ENCODE measurements at places on chromosomes 4 and X.

GRCh38 chrX:120672389-120672788 lies 42.5 kb upstream of the C1GALT1C1 start:
- DNase-seq: no peak

DNA sequence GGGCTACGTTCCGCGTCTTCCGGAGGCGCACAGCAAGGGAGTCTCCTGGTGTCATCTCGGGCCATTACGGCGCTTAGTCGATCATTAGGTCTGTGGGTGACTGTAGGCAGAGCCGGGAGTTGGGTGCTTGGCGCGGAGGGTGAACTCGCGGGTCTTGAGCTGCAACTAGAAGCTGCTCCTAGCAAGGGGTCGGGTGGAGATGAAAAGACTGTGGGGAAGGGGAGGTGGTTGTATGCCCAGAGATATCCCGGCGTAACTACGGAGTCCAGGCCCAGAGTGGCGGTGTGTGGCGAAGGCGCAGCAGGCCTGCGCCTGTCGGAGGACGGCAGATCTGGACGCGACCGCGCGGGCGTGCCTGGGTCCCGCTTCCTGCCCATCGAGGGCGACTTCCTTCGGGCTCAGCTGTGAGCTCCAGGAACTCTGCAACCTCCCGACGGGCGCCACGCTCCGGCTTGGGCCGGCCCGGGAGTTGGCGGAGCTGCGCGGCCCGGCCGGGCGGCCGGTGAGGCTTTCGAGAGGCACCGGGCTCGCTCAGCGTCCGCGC lies 2.7 kb upstream of the NKX3-2 start:
- DNase-seq: no peak

- DNase-seq: no peak
Observed at GRCh38 chr4:116469582-116469981, 615.8 kb downstream of the TRAM1L1 start.

DNA sequence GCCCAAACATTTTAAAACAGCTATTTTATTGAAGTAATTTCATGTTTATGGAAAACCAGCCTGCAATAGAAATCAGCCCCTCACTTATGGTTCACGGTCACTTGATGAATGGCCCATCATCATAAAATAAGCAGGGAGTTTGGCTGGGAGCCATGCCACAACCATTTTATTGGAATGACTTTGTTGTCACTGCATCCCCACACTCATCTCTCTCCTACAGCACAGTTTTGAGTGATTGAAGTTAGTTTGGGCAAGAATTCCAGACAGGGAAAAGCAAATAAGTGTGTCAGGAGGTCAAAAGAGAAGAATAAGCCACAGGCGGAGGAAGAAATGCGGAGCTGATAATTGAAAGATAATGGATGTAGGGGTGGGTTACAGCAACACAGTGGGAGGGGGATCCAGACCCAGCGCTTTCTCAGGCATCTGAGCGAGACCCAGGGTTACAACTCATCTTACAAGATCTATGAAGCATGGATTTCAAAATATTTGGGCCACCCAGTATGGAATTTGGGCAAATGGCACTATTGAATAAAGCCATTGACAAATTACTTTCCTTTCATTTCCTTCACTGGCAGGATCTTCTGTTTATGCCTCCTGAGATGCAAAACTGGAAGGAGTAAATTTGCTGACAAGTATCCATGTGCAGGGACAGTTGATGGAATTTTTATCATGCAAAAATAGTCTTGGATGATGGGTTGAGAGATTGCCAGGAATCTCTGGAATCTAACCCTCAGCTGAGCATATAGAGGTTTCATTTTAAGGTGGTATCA lies 100.8 kb downstream of the SHROOM3 start:
- DNase-seq: no peak

DNA sequence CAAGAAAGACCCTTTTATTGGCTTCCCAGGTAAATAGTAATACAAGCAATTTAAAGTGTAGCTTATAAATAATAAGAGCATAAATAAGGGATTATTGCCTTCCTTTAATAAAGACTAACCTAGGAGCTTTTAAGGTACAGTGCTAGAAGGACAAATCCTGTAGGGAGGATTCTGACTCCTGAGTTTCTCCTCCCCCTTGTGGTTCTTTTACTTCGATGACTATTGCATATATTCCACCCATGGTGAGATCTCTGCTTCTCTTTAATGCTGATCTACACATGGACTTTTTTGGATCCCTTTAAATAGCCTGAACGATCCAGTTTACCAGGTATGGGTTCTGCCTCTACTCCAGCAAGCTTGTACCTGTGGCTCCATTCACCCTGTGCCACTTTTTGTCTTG lies 2.5 kb downstream of the GALNT7 start:
- peak; percentile 24 for DNase-seq

DNA sequence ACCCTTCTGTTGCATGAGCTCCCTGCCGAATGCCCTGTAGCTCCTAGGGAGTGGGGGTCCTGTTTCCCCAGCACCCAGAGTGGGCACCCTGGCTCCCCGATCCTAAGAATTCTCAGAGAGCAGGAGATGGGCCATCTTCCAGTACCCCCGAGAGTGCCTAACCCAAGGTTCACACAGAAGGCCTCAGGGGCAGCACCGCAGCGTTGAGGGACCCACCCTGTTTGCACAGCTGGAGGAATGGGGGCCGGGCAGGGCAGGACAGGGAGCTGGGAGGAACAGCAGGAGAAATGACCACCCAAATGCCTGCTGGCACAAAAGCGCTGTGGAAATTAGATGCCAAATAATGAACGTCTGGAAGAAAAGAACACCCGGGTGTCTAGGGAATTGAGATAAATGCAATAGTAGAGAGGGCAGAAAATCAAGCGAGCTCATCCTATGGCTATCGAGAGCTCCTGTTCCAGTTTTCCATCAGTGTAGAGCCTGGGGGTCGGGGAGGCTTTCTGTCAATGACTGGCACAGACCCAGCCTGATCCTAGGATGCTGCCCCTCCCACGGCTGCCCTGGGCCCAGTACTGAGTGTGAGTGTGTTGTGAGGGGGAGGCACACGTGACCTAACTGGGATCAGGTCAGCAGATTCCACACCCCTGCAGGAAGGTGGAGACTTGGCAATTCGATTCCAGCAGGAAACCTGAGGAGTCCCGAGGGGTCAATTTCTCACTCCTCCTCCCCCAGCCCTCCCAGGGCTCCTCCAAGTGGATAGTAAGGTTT lies 25.7 kb downstream of the SEPTIN6 start:
- DNase-seq: no peak

- DNase-seq: no peak
Observed at GRCh38 chrX:18461431-18461830, 36.0 kb downstream of the CDKL5 start.

DNA sequence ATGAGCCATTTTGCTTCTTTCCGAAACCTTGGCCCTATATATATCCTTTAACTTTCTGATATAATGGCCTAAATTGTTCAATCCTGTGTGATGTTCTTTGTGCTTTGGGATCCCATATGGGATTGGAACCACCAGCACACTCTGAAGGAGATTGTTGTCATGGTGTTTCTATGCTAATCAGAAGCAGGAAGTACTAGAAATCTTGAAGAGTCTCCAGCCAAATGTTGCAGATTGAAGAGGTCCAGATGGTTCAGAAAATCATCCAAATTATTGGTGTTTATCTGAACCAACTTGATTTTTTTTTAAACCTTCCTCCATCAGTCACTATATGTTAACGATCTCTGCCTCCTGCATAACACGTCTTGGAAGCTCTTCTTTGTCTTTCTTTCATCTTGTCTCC lies 72.8 kb downstream of the KIT start:
- DNase-seq: no peak
